ENCODE measurements at places on chromosomes 2 and 18. TPM values are rescaled to one million over a fixed set of nuclear protein-coding genes. Genes with fewer than 3 reads are reported as not detected.

Gene UGT1A5
- total RNA-seq, result 0.94 TPM

GRCh38 chr2:205865056-205865455 is 182.8 kb downstream of the NRP2 start:
- no peak for DNase-seq

Gene DUSP19
- total RNA-seq, result 3.7 TPM

GRCh38 chr2:84832772-84833461 is 48.0 kb downstream of the TRABD2A start:
- no peak for DNase-seq

Gene PIK3C3
- total RNA-seq, result 69.2 TPM

DNA sequence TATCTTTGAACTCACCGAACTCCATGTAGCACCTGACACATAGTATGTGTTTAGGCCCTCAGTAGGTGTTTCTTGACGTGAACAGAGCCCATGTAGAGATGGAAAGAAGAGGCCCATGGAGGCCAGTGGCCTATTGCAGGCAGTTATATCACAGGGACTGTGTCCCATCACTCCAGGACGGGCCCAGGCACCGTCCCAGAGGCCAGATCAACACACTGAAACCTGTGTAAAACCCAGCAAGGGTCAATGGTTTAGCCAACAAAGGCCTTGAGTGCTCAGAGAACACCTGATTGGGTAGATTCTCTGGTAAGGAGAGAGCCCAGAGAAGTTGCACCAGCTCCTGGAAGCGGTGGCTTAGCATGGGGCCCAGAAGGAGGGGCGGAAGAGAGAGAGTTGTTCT is 82.8 kb downstream of the INHBB start:
- DNase-seq, result no peak

GRCh38 chr2:13106302-13106701 is 389.6 kb downstream of the TRIB2 start:
- DNase-seq, result no peak

DNA sequence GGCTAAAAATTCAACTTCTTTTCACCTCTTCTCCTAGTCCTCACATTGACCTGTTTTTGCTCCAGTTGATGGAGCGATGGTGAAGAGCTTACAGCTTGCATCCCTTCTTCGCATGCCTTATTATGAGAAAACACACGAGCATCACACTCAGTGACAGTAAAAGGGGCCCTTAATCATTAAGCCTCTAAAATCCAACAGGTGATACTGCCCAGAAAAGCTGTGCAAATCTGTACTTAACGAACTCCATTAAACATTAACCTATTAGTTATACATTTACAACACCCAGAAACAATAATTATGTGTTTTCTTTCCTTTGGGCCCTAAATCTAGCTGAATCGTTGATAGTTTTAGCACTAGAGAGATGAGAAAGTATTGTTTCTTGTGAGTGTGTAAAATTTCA is 54.8 kb downstream of the LAMA1 start:
- no peak for DNase-seq

GRCh38 chr18:58785870-58786269 is 78.8 kb upstream of the ZNF532 start:
- no peak for DNase-seq

Gene UBXN2A
- 14.9 TPM for total RNA-seq

DNA sequence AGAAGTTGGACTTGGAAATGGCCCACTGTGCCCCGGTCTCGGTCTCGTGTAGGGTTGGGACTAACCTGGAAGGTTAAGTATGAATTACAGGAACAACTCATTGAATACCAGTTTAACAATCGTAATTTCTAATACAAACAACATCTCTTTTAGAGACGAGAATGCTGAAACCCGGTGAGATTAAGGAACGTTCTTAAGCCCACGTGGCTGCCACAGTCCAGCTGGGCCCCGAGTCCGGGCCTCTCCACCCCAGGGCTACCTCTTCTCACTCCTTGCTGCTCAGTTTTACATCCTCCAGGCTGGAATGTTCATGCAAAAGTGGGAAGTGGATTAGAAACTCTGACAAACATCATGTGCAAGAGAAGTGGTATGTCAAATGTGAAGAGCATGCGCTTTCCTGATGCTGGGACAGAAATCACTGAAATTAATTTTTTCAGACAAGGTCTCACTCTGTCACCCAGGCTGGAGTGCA is 29.4 kb downstream of the NGEF start:
- DNase-seq, result no peak

DNA sequence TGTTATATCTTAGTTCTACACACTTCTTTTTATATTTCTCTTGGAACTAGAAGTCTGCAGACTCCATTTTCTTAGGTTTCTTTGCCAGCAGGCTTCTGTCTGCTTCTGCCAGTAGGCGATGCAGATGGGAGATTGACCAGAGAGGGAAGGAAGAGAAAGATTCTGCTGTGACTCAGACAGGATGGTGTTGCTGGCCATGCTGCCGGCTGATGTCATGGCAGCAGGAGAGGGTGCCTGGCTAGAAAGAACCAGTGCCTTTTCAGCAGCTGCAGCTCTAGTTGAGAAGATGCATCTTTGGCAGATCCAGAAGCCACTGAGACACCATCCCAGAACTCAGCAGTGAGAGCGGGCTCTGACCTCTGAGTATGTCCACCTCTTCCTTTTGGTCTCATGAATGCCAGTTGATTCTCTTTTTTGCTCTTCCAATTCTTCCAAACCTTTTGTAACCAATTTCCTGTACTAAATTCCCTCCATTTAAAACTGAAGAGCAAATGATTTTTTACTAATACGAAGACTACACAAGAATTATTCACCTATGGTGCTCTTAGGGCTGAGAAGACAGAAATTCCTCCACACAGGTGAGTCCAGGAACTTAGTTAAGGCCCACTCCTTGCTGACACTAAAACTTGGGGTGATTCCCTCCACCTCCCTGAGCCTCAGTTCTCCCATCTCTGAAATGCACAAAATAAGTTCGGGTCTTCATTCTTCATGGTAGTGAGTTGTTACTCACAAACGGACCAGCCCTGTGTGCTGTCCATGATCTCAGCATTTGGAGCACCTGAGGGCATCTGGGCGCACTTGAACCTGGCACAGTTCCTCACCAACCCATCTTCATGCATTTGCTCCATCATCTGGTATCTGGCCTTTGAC is 200.7 kb downstream of the MYCN start:
- DNase-seq, result no peak

Gene CHRND
- total RNA-seq, result not detected

GRCh38 chr2:15780912-15781574 is 159.3 kb upstream of the MYCN start:
- no peak for DNase-seq

Measured in thyroid gland (tissue), 4 donors.